Panc1 (cell line): ENCODE measurements at places on chromosomes 3 and 15. TPM values are rescaled to one million over a fixed set of nuclear protein-coding genes. Genes with fewer than 3 reads are reported as not detected.

DNA sequence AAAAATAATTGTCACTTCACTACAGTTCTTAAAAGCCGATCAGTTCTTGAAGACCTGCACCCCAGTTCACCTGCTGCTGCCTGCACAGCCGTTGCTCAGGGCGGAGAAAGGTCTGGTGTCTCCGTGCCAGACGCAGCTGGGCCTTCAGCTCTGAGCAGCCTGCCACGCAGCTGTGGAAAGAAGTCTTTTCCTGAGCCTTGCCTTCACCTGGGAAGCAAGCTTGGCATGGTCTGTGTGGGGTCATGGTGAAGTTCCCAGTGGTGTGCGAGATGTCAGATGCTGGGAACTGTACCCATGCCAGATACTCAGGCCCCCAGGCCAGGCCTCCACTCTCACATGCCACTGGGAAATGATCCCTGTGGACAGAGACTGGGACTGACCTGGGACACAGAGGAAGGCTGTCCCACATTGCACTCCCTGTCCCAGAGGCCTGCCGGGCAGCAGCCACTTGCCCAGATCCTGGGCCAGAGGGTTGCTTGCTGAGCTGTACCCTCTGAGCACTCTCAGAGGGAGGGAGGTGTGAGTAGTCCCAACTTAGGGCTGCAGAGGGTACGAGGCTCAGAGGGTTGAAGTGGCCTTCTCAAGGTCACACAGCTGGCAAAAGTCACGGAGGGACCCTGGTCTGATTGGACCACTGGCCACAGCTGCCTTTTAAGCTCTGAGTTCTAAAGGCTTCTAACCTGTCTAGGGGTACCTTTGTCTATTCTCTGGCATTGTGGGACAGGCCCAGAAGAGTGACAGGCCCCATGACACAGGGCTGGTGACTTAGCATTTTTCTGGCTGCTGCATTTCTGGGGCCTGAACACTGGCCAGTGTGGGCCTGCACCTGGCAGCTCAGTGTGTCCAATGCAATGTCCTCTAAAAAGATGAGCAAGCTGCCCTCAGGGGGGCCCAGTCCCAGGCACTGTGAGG, 55.4 kb downstream of the KLF13 start:
- H3K4me1 ChIP-seq, result 0 out of 2 replicates have a peak, but pooled peaks cover under 1% of the 10 kb centered on the region
- H3K27me3 ChIP-seq, result no peaks in the 10 kb centered on the region
- no peaks in the 10 kb centered on the region for H3K36me3 ChIP-seq
- no peak overlapping the region for H3K4me3 ChIP-seq
- H3K27ac ChIP-seq, result no peak overlapping the region

DNA sequence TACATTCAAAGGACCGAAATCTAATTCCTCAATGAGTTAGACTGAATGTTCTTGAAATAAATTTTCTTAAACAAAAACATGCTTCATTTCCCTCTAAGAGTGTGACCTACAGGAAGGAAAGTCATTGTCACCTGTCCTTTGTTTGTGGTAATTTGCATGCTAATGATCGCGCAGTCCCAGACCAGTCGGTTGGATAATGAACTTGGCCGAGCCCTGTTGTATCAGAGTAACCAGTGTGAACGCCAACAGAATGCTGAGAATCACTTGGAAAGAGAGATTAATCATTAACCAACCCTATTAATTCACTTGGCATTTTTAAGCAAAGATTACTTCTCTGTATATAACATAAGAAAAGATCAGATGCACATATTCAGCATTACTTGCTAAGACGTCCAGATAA, 8.1 kb upstream of the ARNT2 start:
- H3K27ac ChIP-seq, result no peak overlapping the region
- no peaks in the 10 kb centered on the region for H3K36me3 ChIP-seq
- H3K4me1 ChIP-seq, result no peaks in the 10 kb centered on the region
- peaks cover 18% of the 10 kb centered on the region for H3K27me3 ChIP-seq

- peak overlapping the region; percentile 63 for H3K27ac ChIP-seq
- H3K27me3 ChIP-seq, result no peaks in the 10 kb centered on the region
- H3K4me3 ChIP-seq, result peak overlapping the region; percentile 52
- H3K4me1 ChIP-seq, result peaks cover 15% of the 10 kb centered on the region
- DNase-seq, result no peak
Observed at GRCh38 chr3:9810846-9811245, 784 bp downstream of the TTLL3 start.

DNA sequence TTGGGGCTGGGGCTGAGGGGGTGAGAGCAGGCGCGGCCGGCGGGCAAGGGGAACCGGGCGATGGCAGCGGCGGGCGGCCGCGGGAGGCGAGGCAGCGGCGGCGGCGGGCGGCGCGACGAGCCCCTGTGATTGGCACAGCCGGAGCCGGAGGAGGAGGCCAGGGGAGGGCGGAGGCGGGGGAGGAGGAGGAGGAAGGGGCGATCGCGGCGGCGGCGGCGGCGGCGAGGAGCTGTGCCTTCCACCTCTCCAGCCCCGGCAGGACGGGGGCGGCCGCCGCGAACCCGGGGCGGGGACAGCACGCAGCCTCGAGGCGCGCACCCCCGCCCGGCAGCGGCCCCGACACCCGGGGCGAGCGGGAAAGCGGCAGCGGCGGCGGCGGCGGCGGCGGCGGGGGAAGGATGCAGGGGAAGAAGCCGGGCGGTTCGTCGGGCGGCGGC, at the start of gene SLCO3A1:
TSS of gene SLCO3A1 (plus strand) at position 198 of the 437 bp plus-strand sequence.
- peak within 1 kb of the TSS; percentile 63 for H3K27ac ChIP-seq
- H3K27me3 ChIP-seq, result no peaks in the 10 kb centered on the region
- H3K4me3 ChIP-seq, result peak within 1 kb of the TSS; percentile 64
- no peaks in the 10 kb centered on the region for H3K36me3 ChIP-seq

THRB gene
- 3.9 TPM for total RNA-seq
